ENCODE measurements at places on chromosomes 5 and 9. TPM values are rescaled to one million over a fixed set of nuclear protein-coding genes. Genes with fewer than 3 reads are reported as not detected.

The KCNV2 gene
- total RNA-seq: not detected

The DBH gene
- not detected for total RNA-seq

The C6 gene
- total RNA-seq: not detected

The GABRP gene
- total RNA-seq: 1.5 TPM

The PTGES gene
- 2.4 TPM for total RNA-seq

The HK3 gene
- not detected for total RNA-seq

DNA sequence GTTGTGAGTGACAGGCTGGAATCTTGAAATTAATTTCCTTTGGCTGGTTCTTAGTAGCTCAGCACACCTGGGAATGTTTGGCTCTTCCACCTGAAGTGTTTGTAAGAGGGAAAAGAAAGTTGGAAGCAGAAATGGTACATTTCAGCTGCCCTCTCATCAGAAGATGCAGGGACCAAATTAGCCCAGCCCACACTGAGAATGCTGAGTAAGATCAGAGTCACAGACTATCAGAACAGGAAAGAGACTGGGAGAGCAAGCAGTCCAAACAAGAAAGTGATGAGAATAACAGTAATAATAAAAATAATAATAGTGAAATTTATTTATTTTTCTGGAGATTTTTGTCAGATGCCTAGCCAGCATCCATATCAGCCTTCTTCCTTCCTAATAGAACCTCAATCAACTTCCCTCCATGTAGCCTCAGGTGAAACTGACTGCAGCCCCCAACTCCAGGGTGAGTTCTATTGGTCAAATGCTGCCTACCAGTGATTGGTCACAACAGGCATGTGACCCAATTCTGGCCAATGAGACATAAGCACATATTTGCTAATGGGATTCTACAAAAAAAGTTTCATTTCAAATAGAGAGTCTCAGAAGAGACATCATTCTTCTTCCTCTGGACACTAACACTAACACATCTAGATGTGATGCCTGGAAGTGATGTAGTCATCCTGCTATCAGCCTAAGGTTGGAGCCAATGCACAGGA is 31.2 kb upstream of the ADRA1B start:
- no peak for DNase-seq

GRCh38 chr9:106625259-106625789 is 237.6 kb upstream of the ZNF462 start:
- no peak for DNase-seq

DNA sequence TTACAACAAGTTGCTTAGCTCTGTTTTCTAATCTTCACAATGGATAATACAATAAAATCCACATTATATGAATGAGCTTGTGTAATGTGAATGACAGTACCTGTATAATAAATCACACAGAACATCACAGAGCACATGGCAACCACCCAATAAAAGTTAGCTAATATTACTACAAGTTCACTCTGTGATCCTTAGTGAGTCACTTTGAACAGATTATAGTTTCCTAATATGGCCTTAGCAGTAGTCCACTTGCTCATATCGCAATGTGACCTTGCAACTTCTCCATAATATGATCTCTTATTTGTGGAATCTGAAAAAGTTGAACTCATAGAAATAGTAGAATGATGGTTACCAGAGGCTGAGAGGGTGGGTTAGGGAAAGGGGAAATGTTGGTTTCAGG is 361.3 kb downstream of the PTPRD start:
- no peak for DNase-seq

DNA sequence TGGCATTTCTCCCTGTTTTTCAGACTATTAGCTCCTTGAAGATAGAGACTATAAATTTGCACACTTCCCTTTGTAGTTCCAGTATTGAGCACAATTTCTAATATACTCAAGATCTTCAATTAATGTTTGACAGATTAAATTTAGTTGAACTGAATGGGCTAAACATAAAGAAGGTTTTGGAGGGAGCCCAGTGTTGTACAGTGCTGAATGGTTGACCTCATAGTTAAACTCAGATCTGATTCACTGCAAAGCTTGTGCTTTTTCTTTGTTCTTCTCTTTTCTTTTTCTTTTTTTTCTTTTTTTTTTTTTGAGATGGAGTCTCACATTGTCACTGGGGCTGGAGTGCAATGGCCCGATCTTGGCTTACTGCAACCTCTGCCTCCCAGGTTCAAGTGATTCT is 411.7 kb upstream of the ZNF462 start:
- DNase-seq: no peak

DNA sequence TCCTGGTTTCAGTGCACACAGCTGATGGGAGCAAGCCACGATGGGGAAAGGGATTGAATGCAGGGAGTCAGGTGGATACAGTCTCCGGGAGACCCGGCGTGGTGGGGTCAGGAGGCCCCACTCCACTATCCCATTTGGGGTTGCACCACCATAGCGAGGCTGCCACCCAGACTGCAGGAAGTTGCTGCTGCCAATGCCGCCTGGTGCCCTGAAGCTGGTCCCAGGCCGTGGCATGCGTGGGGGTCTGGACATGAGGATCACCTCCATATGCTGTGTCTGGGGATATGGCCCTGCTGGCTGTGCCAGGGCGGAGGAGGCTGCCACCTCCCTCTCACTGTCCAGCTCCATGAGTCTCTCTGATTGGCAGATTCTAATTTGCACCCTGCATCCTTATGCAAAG is 45.3 kb downstream of the COL5A1 start:
- no peak for DNase-seq

DNA sequence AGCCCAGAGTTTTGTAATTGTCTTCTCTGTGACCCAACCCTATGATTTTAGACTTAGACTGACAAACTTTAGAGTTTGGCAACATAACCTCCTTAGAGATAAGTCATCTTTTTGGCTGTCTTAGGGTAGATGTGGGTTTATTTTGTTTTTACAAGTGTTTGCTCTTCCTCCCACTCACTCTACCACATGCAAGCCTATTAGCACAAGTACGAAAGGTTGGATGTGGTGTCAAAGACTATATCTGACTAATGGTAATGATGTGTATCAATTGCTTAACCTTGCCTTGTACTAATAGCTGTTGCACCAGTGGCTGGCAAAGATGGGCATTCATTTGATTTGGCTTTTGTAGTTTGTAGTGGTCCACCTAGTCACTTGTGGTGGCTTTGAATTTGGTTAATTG is 46.5 kb downstream of the SLC25A46 start:
- DNase-seq: no peak

DNA sequence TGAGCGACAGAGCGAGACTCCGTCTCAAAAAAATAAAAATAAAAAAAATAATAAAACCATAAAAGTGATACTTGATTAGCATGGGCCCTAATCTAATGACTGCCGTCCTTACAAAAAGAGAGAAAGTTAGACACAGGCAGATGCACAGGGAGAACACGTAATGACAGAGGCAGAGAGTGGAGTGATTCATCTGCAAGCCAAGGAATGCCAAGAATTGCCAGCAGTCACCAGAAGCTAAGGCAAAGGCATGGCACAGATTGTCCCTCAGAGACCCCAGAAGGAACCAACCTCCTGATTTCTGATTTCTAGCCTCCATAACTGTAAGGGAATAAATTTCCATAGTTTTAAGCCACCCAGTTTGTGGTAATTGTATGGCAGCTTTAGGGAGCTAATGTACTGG is 79.6 kb upstream of the FREM1 start:
- no peak for DNase-seq

DNA sequence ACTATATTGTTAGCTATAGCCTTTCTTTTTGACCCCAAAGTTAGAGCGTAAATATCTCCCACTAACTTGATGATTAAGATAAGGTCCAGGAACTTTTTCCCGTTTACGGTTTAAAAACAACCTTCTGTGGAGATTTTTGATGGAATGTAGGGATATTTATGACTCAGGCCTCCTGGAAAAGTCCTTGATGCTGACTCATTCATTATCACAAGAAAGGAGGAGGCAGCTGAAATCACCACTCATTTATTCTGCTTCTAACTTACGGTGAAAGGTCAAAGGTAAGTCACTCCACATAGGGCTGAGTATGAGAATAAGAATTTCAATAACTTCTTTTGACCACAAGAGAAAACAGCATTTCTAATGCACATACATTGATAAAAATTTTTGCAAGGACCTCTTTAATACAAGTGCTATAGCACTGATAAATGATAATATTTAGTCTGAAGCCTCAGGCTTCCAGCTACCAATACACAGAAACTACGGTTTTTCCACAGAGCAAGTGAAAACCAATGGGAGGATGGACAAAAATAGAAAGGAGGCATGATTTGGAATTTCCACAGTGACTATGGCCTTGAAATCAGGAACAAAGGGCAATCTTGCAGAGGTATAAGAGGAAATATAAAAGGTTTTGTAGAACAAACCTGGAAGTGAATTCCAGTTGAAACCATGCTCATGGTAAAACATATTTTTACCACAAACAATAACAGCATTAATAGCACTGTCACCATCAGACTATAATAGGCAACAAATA is 146.5 kb downstream of the PPP2R2B start:
- no peak for DNase-seq
